ENCODE measurements at places on chromosomes 12 and 14. TPM values are rescaled to one million over a fixed set of nuclear protein-coding genes. Genes with fewer than 3 reads are reported as not detected.

Gene ANO2
- total RNA-seq: 0.44 TPM

Gene STAC3
- not detected for total RNA-seq

Gene SLC25A47
- total RNA-seq: not detected

Gene KRT3
- total RNA-seq: not detected

Gene AKAP5
- 0.29 TPM for total RNA-seq

Gene WSCD2
- not detected for total RNA-seq

Gene EIF2S3B
- total RNA-seq: 0.87 TPM

Gene FOXM1
- 2.8 TPM for total RNA-seq

Gene PITPNM2
- 16.3 TPM for total RNA-seq

Gene SPTLC2
- 42.0 TPM for total RNA-seq

Gene DHH
- total RNA-seq: under 0.01 TPM

Gene SDR9C7
- 0.15 TPM for total RNA-seq

Gene FAIM2
- total RNA-seq: 2.6 TPM

Gene IL22
- not detected for total RNA-seq

Gene RDH12
- 0.15 TPM for total RNA-seq

Gene TMEM233
- total RNA-seq: under 0.01 TPM

Gene C1S
- 827 TPM for total RNA-seq

Gene TMEM116
- 10.9 TPM for total RNA-seq

Gene TBX3
- 55.9 TPM for total RNA-seq
